Activated gamma-delta T cell treated with anti-CD3 and anti-CD28 coated beads, Interleukin-2, amount 50 U/mL, for 16 hours (primary cell): ENCODE measurements at places on chromosomes 6 and 20.

- no peak for DNase-seq
Observed at GRCh38 chr6:167237438-167238145, 53.5 kb upstream of the UNC93A start.

GRCh38 chr20:550611-551010, 7.0 kb upstream of the CSNK2A1 start:
- no peak for DNase-seq

DNA sequence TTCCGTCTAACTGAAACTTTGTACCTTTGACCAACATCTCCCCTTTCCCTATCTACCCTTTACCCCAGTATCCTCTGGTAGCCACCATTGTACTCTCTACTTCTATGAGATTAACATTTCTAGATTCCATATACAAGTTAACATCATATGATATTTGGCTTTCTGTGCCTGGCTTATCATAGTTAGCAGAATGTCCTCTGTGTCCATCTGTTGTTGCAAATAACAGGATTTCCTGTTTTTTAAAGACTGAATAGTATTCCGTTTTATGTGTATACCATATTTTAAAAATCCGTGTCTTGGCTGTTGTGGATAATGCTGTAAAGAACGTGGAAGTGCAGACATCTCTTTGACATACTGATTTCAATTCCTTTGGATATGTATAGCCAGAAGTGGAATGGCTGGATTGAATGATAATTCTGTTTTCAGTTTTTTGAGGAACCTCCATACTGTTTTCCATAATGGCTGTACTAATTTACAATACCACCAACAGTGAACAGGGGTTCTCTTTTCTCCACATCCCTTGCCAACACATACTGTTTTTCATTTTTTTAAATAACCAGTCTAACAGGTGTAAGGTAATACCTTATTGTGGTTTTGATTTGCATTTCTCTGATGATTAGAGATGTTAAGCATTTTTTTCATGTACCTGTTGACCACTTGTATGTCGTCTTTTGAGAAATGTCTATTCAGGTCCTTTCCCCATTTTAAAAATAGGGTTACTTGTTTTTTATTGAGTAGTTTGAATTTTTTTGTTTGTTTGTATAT, 53.8 kb downstream of the CDC5L start:
- no peak for DNase-seq

GRCh38 chr6:108588586-108588985, 27.9 kb downstream of the FOXO3 start:
- DNase-seq, result no peak

- DNase-seq, result no peak
Observed at GRCh38 chr6:9862603-9863167, 552.2 kb downstream of the TFAP2A start.
